ENCODE measurements at places on chromosomes 11 and 22. TPM values are rescaled to one million over a fixed set of nuclear protein-coding genes. Genes with fewer than 3 reads are reported as not detected.
A peak's percentile ranks its signal among the peaks of the same experiment; 100 is the strongest.

Gene CFAP300
- total RNA-seq = 2.5 TPM

Gene RPLP2
- 1,171 TPM for total RNA-seq

Gene OR52H1
- not detected for total RNA-seq

DNA sequence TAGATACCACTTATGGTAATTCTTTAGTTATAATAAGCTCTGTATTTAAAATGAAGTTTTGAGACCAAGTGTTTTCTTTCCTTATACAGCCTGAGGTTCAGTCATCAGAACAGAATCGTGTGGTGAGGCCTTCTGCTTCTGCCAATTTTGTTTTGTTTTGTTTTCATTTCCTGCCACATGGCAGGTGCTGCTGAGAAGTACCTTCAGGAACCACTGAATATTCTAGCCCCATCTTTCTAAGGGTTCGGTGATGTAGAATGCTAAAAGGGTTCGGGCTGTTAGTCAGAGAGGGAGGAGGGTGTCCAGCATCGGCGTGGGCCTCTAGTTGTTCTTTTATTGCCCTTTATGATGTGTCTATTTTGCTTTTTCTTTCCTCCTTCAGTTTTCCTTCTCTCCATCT is 25.8 kb downstream of the TNRC6B start:
- DNase-seq = no peak
- no peak overlapping the region for H3K4me3 ChIP-seq
- no peaks in the 10 kb centered on the region for H3K36me3 ChIP-seq
- H3K4me1 ChIP-seq = peaks cover 55% of the 10 kb centered on the region

DNA sequence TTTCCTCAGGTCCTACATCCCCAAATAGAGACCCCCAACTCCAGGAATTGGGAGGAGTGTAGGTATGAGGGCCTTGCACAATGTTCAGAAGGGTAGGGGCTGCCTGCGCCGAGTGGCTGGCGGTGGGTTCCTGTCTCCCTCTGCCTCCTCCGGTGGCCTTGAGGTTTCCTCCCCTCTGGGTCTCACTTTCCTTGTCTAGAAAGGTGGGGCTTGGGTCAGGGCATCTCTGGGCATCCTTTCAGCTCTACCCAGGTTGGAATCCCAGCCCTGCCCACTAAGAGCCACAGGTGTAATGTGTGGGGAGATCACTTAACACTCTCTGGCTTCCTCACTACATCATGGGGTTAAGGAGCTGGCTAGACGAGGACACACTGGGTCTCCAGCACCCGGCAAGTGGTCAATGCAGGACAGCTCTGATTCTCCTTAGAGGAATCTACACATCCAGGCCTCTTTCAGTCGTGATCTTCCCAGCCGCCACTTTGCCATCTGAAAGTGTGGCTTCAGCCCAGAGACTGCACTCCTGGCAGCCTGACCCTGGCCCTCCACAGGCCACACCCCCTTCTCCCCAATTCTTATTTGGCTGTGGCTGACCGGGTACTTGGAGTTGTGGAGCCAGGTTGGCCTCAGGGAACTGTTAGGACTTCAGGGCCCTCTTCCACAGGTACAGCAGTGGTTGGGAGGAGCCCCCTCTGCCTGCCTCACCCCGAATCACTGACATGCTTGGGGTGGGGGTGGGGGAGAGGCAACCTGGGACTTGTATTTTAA is 22.1 kb downstream of the PRDM11 start:
- peaks cover 30% of the 10 kb centered on the region for H3K4me1 ChIP-seq
- H3K27me3 ChIP-seq = no peaks in the 10 kb centered on the region
- no peak overlapping the region for H3K27ac ChIP-seq

Gene SYCE3
- total RNA-seq = not detected

Gene ARCN1
- 265 TPM for total RNA-seq

Gene TMPRSS5
- total RNA-seq = 0.33 TPM

DNA sequence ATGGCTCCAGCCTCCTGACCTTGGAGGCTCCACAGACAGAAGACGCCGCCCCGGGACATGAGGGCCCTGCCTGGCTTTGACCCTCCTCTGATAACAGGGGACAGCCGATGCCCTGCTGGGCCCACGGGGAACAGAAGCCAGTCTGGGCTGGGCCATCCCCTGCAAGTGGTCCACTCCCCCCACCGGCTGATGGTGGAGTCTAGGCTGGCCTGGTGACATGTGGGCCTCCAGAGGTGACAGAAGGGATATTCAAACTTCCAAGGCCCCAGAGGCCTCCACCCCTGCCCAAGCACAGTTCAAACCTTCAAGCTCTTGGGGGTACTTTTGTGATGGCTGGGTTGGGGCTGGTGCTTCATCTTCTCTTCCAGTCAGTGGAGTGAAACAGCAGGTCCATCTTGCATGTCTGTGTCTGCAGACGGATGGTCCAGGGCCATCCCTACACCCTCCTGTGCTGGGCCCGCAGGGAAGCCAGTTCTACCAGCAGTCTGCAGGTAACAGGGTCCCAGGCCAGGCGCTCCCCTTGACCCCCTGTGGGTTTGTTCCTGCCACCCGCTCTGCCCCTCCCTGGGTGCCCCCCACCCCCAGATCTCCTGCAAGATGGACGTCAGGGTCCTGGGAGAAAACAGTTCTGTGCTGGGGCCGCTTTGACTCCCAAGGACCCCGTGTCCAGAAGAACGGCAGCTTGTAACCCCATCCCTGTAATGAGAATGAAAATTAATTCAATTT is 929.9 kb downstream of the BRD1 start:
- no peaks in the 10 kb centered on the region for H3K36me3 ChIP-seq
- peaks cover 10% of the 10 kb centered on the region for H3K27me3 ChIP-seq
- no peak overlapping the region for H3K4me3 ChIP-seq
- DNase-seq = peak; percentile 81

Gene IGLL1
- not detected for total RNA-seq

DNA sequence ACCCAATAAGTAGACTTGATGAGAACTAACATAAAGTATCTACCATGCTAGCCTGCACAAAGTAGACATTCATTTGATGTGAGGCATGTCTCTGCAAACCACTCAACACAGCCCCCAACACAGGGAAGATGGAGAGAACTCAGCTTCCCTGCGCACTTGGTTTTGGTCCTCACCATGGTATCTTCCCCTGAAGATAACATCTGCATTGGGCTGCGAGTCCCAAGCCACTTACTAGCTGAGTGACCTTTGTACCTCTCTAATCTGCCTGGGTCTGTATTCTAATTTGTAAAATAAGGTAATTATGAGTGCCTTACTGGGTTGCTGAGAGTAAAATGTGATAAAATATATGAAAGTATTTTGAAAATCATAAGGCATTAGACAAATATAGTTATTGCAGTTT is 30.7 kb downstream of the PPFIA1 start:
- H3K4me1 ChIP-seq = peaks cover 68% of the 10 kb centered on the region
- peaks cover 5% of the 10 kb centered on the region for H3K36me3 ChIP-seq
- no peak overlapping the region for H3K27ac ChIP-seq
- no peak overlapping the region for H3K4me3 ChIP-seq
- no peak for DNase-seq
- no peaks in the 10 kb centered on the region for H3K27me3 ChIP-seq

DNA sequence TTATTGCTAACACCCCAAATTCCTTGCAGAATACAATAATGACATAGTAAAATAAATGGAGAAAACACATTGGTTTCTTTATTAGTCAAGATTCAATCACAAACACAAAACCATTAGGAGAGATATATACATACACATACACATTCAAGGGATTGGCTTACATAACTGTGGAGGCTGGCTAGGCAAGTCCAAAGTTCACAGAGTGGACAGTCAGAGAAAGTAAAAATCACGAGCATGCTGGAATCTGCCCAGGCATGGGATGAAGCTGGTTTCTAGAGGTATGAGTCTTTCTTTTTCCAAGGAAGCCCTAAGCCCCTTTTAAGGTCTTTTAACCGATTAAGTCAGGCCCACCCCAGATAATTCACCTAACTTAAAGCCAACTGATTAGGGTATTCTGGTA is 13.6 kb upstream of the OR56B1 start:
- H3K36me3 ChIP-seq = no peaks in the 10 kb centered on the region
- no peak for DNase-seq
- H3K4me1 ChIP-seq = peaks cover 13% of the 10 kb centered on the region

DNA sequence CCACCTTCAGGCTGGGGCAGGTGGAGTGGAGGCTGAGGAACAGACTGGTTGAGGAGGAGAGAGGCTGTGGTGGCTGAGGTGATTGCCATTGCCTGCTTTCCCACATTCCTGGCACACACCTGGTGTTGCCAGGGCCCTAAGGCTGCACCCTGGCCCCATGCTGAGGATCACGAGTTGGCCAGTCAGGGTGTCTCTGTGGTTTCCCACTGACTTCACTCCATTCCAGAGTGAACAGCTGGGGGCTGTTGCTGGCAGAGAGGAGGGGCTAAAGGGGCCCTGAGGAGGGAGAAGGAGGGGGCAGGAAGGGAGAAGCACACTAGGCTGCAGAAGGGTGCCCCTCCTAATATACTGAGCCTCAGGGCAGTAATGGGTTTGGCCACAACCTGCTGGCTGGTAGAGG is 1.8 kb downstream of the TMEM86A start:
- H3K36me3 ChIP-seq = peaks cover 3% of the 10 kb centered on the region
- H3K27me3 ChIP-seq = peaks cover 3% of the 10 kb centered on the region

DNA sequence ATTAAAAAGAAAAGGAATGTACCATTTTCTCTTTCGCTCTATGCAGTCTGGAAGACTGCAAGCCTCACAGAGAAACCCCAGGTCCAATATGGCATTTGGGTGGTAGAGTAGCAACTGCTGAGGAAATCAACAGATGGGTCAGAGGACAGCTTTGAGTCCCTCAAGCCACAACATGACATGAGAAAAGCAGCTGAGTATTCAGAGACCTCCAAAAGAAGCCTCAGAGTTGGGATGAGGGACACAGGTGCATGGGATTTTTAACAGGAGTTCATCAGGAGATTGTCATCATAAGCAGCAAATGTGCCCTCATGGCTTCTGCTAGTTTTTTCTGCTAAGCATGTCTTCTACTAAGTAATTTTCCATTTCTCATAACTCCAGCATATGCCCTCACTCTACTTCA is 111.6 kb downstream of the BLID start:
- H3K4me1 ChIP-seq = peaks cover 6% of the 10 kb centered on the region
- no peaks in the 10 kb centered on the region for H3K27me3 ChIP-seq
- H3K27ac ChIP-seq = no peak overlapping the region
- no peak overlapping the region for H3K4me3 ChIP-seq
- H3K36me3 ChIP-seq = no peaks in the 10 kb centered on the region

Gene ZNHIT2
- 7.9 TPM for total RNA-seq

Gene SCT
- not detected for total RNA-seq

- peaks cover 2% of the 10 kb centered on the region for H3K4me1 ChIP-seq
- no peak overlapping the region for H3K4me3 ChIP-seq
- H3K27ac ChIP-seq = no peak overlapping the region
- no peak for DNase-seq
- H3K36me3 ChIP-seq = no peaks in the 10 kb centered on the region
Observed at GRCh38 chr22:48188231-48188721, 1425.8 kb downstream of the TBC1D22A start.

DNA sequence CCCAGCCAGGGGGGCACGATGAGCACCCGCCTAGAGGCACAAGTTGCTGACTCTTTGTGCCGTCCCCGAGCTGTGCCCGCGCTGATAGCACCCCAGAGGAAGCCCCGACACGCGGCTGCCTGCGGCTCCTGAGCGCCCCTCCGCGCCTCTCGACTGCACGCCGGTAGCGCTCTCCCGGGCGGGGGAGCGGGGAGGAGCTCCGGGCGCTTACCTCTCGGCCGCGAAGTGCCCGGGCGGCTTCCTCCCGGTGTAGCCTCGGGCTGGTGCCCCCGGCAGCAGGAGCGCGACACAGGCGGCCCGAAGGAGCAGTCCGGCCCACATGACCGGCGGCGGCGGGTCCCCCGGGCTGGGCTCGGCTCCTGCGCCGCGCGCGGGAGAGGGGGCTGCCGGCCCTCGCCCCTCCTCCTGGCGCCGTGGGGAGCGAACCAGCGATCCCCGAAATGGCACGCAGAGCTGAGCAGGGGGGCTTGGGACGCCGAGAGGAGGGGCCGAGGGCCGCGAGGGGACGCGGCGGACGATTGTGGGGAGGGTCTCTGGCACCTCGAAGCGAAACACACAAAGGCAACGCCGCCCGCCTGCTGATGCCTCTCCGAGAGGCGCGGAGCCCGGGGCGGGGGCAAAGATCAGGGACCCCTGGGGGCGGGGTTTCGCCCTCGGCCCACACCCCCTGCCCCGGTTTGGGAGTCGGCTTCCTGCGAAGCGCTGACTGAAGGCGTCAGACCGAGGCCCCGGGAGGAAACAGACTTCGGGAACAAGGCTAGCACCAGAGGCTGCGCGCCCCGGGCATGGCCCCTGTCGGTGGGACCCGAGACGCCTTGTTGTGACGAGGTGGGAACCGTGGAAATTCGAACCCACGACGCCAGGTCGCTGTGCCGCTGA is at the start of gene VWCE:
Gene VWCE (minus strand): TSS at position 600 of the 879 bp plus-strand sequence. CDS start 279 bp downstream, at position 321.
- H3K27ac ChIP-seq = peak within 1 kb of the TSS; percentile 70
- H3K27me3 ChIP-seq = no peaks in the 10 kb centered on the region

Gene RBM14
- total RNA-seq = 43.9 TPM

DNA sequence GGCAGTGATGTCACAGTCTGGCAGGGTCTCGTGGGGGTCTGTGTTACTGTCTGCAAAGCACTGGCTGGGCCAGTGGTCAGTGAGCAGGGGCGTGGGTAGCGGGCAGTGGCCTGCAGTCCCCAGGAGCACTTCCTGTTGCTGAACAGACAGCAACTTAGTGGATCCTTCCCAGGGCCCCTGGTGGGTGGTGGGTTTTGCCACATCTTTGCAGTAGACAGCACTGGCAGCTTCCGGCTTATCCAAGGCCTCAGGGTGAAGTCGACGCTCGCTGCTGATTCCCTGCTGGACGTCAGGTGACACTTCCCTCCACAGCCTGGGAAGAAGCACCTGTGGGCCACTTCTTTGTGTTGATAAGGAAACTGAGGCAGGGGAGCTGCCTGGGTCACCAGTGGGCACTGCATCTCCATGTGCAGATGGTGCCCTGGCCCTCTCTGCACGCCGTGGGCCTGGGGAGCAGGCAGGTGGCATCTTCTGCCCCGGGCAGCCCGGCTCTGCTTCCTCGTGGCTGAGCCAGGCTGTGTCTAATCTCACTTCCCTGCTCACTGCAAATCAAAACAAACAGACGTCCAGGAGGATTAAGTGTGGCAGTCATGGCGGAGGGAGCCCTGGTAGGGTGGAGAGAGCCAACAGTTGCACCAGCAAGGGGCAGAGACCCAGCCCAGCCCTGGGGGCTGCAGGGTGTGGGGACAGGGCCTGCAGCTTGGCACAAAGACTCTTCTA is 79.8 kb downstream of the KCNQ1 start:
- no peaks in the 10 kb centered on the region for H3K4me1 ChIP-seq
- H3K4me3 ChIP-seq = no peak overlapping the region
- peaks cover 38% of the 10 kb centered on the region for H3K27me3 ChIP-seq
- peak; percentile 72 for DNase-seq
- H3K36me3 ChIP-seq = no peaks in the 10 kb centered on the region

DNA sequence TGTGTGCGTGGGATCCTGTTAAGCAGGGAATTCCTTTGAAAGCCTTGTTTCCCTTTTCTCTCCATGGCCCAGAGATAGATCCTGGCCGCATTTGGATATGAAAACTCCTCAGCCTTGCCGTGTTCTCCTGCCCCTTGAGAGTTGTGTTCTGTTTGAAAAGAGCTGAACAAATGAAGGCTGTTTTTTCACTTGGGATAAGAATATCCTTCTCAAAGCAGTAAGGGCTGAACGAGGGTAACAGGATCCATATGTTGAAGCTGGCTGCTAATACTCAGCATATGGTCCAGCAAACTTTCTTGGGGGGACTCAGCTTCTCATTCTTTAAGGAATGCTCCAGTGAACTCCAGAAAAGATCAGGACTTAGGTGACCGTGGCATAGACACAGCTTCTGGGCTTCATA is 114.5 kb upstream of the TTC12 start:
- no peak for DNase-seq
- peaks cover 15% of the 10 kb centered on the region for H3K4me1 ChIP-seq
- no peak overlapping the region for H3K27ac ChIP-seq
- H3K36me3 ChIP-seq = peaks cover 2% of the 10 kb centered on the region
